ENCODE measurements at places on chromosomes 3 and 15.

GRCh38 chr3:160227419-160227818, 2.2 kb downstream of the C3orf80 start:
- DNase-seq: no peak

DNA sequence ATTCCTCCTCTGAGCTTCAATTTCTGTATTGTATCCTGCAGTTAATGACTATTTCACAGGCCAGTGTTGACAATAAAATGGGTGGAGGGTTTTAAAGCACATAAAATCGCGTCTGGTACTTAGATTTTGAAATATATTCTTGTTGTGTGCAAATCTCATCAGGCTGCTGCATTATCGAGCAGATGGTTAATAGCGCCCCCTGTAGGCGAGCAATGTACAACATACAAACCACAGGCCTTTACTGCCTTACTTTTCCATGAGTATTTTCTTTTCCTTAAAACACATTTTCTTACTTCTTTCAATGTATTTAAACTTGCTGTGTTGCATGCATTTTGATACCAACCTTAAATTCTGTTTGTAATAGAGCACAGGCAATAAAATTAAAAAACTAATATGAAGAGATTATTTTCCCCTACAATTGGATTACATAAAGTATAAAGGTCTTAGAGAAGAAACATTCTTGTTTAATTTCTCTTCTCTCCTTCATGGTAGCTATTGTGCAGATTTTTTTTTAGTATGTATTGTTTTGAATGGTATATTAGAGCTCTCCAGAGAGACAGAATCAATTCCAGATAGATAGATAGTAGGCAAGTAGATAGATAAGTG, 608.4 kb downstream of the CADM2 start:
- no peak for DNase-seq

- DNase-seq: no peak
Measured at GRCh38 chr15:82030176-82030575, 15.6 kb downstream of the MEX3B start.

- no peak for DNase-seq
Measured at GRCh38 chr3:181839039-181839915, 127.6 kb downstream of the SOX2 start.

All from SW480 (cell line).